EH (cell line): ENCODE measurements at places on chromosomes 7 and 10.

- DNase-seq = peak; percentile 31
Measured at GRCh38 chr7:65216469-65216868, 157.2 kb upstream of the ZNF92 start.

DNA sequence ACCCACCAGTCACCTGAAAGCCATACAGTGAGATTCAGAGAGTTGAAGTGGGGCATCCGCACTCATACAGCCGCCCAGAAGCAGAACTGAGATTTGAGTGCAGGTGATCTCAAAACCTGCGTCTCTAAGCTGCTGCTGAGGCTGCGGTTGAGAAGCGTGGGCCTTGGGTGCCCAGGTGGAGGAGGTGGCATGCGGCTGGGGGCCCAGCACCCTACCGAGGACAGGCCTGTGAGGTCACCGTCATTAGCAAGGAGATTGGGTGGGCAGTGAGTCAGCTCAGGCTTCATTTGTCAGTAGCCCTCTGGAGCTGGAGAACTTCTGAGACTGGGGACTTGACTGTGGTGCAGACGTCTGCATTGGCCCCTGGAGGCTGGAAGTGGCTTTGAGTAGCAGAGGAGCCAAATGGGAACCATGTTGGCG is 29.8 kb downstream of the ZMIZ1 start:
- peak; percentile 74 for DNase-seq

GRCh38 chr7:74349621-74350020 is 60.4 kb downstream of the CLIP2 start:
- no peak for DNase-seq

- peak; percentile 32 for DNase-seq
Measured at GRCh38 chr10:84548869-84549268, 220.5 kb downstream of the CCSER2 start.

GRCh38 chr7:106589198-106589879 is 71.6 kb downstream of the CCDC71L start:
- DNase-seq = no peak

- DNase-seq = no peak
Measured at GRCh38 chr10:31942892-31943291, 14.3 kb upstream of the ARHGAP12 start.

- DNase-seq = peak; percentile 81
Measured at GRCh38 chr10:3780021-3780770, 4.8 kb downstream of the KLF6 start.

DNA sequence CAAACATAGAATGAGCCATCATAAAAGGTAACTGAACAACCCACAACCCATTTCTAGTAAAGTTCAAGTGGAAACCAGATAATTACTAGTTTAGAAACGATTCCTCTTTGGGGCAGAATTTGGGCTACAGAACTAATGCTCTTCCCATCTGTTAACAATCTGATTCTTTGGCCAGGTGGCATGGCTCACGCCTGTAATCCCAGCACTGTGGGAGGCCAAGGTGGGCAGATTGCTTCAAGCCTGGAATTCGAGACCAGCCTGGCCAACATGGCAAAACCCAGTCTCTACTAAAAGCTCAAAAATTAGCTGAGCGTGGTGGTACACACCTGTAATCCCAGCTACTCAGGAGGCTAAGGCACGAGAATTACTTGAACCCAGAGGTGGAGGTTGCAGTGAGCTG is 18.5 kb downstream of the CYP51A1 start:
- DNase-seq = no peak

GRCh38 chr7:138369797-138370196 is 90.3 kb upstream of the TRIM24 start:
- no peak for DNase-seq

DNA sequence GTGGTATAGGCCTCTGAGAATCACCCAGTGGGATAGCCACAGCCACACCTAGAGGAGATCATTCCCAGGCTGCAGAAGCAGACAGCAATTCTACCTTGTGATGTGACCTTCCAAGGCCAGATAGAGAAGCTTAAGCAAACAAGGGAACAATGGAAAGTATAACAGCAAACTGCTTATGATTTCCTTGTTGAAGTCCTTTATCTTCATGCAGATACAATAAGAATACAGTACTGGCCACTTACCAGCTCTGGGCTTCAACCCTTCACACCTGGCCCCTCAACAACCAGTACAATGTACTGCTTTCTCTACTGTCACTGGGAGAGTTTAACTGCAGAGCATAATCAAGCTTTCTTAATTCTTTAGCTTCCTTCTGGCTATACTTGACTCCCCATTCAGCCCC is 22.6 kb upstream of the DDX50 start:
- DNase-seq = no peak

GRCh38 chr7:93574269-93574645 is 267 bp downstream of the CALCR start:
- no peak for DNase-seq

DNA sequence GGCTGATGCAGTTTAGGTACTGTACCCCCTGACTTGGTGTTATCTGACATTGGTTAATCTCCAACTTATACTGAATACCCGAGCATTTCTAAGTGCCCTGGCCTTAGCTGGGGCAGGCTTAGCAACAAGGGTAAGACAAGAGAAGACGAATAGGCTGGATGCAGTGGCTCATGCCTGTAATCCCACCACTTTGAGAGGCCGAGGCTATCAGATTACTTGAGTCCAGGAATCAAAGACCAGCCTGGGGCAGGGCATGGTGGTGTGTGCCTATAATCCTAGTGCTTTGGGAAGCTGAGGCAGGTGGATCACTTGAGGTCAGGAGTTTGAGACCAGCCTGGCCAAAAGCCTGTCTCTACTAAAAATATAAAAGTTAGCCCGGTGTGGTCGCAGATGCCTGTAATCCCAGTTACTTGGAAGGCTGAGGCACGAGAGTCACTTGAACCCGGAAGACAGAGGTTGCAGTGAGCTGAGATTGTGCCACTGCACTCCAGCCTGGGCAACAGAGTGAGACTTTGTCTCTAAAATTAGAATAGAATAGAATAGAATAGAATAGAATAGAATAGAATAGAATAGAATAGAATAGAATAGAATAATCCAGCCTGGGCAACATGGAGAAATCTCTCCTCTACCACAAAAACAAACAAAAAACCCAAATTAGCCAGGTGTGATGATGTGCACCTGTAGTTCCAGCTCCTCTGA is 108.9 kb downstream of the BICC1 start:
- DNase-seq = no peak

- DNase-seq = no peak
Measured at GRCh38 chr7:97017192-97018125, 7.2 kb downstream of the DLX5 start.

GRCh38 chr10:100345570-100346330 is 1.3 kb upstream of the SCD start:
- peak; percentile 67 for DNase-seq
